ENCODE measurements at places on chromosomes 7 and 10.

- DNase-seq = no peak
These were observed 218.3 kb downstream of the PTPRN2 start for GRCh38 chr7:158369290-158369689.

GRCh38 chr10:76763376-76763775, 874.2 kb downstream of the KCNMA1 start:
- DNase-seq = no peak

DNA sequence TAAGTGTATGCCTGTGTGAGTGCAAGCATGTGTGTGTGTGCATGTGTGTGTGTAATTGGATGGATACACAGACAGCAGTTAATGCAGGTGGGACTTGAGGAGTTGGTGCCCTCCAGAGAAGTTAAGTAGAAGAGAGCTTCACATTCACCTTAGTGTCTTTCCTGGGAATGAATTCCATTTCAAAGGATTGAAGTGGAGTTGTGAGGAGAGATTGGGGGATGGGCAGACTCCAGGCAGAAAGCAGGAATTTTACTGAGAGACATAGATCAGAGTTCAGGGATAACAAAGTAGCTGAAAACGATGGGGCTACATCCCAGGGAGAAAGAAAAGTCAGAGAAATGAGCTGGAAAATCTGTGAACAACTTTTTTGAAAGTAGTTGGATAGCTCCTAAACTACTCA, 464.4 kb downstream of the TCERG1L start:
- DNase-seq = no peak

DNA sequence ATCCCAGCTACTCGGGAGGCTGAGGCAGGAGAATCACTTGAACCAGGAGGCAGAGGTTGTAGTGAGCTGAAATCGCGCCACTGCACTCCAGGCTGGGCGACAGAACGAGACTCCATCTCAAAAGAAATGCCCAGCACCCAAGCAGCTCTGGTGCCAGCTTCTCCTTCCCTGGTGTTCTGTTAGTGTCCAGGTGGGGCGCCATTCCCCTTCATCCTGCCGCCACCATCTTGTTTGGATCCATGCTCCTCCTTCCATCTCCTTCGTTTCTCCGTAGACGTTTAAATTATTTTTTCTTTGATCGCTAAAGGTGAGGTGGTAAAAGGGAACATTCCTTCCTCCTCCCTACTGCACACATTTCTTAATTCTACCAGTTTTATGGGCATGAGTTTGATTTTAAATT, 30.3 kb downstream of the PROSER2 start:
- no peak for DNase-seq

- DNase-seq = no peak
These were observed 4.4 kb downstream of the CUL1 start for GRCh38 chr7:148702876-148703670.

- no peak for DNase-seq
These were observed 84.8 kb downstream of the FAM53B start for GRCh38 chr10:124659380-124659779.

GRCh38 chr7:90857603-90858002, 261.5 kb downstream of the CDK14 start:
- DNase-seq = no peak

DNA sequence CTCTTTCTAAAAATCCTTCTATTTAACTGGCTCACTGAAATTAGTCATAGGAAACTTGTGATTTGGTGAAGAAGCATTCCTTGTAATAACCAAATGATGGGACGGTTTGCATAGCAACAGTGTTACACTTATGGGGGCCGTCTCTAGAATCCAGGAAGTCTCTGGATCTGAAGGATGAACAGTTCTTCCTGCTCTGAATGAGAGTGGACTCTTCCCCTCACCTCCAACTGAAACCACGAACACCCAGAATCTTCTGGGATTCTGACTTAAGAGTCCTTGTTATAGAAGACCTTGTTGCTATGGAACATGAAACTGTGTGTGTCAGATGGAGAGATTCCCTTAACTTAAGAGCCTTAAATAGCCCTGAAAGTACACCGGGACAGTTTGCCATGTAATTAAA, 23.2 kb downstream of the NOLC1 start:
- DNase-seq = no peak

DNA sequence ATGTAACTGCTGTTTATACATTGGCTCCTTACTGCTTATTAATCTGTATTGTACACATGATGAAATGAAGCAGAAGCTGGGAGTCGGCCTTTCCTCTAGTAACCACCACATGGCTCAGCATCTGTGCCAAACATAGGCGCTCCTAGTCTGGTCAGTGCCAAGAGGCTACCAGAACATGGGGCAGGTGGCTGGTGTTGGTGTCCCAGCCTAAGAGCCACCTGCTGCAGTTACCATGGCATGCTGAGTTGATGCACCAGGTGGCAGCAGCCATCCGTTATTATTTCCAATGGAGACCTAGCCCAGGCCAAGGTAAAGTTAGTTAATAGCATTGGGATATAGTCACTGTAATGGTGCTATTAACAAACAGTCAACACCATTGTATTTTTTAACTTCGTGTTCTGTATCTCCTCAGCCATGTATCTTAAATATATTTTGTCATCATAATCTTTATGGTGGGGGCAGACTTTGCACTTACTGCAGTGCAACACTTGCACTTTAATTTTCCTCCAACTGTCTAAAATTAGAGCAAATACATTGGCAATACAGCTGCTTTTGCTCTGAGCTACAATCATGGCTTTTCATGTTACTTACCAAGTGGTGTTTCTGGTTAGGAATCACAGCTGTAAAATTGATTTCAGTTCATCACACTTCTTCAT, 33.1 kb downstream of the HBP1 start:
- DNase-seq = no peak
